ENCODE measurements at places on chromosomes 3 and 15.

GRCh38 chr3:42957573-42957972 lies 21.5 kb upstream of the GASK1A start:
- no peak for DNase-seq

- DNase-seq, result no peak
Observed at GRCh38 chr15:52857937-52858781, 68.0 kb upstream of the ONECUT1 start.

GRCh38 chr3:102004561-102004960 lies 155.2 kb downstream of the NFKBIZ start:
- DNase-seq, result no peak

DNA sequence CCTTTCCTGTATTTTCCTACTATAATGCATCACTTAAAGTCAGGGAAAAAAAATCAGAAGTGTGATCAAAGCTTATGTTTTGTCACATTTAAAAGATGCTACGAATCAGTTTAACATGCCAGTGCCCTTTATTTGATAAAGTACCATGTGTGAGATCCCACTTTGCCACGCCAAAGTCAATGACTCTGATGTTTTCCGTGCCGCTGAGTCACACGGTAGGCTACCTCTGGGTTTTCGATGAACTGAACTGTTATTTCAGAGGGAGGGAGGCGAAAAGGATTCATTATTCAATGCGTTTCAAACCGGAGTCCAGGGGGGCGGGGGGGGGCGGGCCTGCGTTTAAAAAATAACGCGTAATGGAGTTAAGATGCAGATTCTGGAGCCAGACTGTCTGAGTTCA lies 203.0 kb downstream of the ABHD5 start:
- peak; percentile 19 for DNase-seq

GRCh38 chr3:67075295-67075694 lies 77.2 kb downstream of the KBTBD8 start:
- DNase-seq, result no peak

- DNase-seq, result no peak
Observed at GRCh38 chr3:16126634-16127033, 47.8 kb upstream of the GALNT15 start.

GRCh38 chr3:102488331-102488730 lies 53.5 kb downstream of the ZPLD1 start:
- no peak for DNase-seq

All from hematopoietic multipotent progenitor cell treated with erythropoietin and hydrocortisone succinate and interleukin-3 and kit ligand, for 8 days (in vitro differentiated cells).